ENCODE measurements at places on chromosomes 1 and 21.
A peak's percentile ranks its signal among the peaks of the same experiment; 100 is the strongest.

- no peak for DNase-seq
These were observed 20.0 kb downstream of the OR10J1 start for GRCh38 chr1:159459551-159459950.

DNA sequence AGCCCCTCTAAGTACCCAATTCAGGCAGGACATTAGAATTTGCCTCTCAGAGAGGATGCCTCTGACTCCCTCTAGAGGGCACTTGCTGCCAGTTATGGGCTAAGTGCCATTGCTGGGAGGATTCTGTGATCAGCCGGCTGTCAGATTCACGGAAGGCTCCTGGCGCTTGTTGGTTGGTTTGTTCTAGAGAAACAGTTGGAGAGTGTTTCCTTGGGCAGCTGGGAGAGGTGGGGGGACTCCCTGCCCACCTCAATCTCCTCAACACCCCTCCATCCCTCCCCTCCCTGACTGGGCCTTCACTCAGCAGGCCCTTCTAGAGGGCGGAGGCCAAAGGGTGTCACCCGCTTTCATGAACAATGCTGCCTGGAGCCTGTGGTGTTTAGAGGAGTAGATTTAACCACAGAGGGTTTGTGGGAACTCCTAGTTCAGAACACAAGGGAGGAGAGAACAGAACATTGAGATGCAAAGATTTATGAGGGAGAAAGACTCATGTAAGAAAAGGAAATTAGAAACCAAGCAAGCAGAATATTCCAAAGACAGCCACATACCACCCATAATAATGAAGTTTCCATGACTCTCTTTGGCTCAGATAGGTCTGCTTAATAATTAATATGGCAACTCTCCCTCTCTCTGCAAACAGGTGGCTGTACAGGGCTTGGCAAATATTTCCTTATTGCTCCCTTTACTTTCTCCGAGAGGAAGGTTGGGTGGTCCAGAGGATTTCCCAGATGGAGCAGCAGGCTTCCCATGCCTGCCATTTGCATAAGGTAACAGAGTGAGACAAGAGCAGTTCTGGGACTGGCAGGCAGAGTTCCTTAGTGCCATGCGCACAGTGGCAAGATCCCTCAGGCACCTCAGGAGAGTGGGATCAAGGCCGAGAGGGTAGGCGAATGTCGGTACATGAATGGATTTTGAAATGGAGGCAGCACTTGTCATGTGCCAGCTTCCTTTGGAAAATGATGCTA, 30.0 kb upstream of the ACP6 start:
- DNase-seq: peak; percentile 45

DNA sequence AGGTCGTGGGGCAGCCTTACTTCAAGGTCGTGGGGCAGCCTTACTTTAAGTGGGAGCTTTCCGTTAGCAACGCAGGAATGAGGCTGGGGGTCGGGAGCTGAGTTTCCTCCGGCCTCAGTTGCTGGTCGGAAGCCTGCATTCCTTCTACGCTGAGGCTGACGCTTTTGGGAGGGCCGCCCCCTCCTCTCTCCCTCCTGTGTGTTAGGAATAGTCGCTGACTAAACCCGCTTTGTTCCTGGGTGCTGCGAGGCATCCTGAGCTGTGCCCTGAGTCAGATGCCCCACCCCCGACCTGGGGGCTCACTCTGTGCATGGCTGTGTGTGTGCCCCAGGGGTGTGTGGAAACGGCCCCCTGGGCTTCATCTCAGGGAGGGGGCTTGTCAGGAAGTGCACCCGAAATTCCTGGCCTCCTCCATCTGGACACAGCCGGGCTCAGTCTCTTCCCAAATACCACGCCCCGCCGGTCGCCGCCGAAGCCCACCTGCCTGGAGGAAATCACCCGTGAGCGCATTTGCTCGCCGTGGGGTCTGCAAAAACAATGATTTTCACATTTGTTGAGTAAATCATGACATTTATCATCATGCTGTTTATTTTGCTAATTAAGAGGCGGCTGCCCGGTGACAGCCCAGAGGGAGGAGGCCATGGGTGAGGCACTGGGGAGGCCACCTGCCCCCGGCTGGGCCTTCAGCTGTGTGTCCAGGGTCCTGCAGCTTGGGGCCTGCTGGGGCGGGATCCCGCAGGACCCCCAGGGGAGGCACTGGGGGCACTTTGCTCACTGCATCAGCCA, 121.4 kb downstream of the PRDM16 start:
- DNase-seq: no peak

DNA sequence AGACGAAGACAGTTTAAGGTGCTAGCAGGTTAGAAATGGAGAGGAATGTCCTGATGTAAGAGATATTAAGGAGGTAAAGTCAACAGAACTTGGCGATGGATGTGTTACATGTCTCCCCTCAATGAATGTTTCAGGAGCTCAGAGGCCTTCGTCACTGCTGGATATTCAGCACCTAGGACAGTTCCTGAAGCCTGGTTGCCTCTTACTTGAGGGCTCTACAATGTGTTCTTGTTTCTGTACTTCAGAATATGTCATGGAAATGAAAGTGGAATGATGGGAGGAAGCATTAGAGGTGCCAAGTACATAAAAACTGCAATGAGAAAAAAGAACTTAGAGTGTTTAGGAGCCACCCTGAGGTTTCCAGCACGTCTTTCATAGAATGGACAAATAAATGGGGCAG, 17.7 kb downstream of the TNR start:
- no peak for DNase-seq

GRCh38 chr1:228091084-228091483, 8.6 kb downstream of the ARF1 start:
- DNase-seq: no peak

DNA sequence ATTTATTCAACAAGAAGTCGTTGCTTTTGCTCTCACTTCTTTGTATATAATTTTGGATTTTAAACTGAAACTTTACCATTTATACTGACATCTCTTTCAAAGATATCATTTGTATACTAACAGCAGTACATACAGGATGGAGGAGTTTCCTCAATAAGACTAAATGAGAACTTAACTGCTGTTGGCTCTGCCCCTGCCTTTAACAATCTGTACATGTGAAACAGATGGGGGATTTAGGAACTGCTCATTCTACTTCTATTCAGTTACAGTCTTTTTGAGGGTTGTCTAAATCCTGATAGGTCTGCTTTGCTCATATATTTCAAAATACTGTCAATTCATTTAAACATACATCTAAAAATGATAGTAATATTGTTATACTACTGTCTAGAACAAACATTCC, 663.2 kb downstream of the ADGRL2 start:
- no peak for DNase-seq

- DNase-seq: no peak
These were observed 15.4 kb upstream of the PTTG1IP start for GRCh38 chr21:44888581-44889550.

DNA sequence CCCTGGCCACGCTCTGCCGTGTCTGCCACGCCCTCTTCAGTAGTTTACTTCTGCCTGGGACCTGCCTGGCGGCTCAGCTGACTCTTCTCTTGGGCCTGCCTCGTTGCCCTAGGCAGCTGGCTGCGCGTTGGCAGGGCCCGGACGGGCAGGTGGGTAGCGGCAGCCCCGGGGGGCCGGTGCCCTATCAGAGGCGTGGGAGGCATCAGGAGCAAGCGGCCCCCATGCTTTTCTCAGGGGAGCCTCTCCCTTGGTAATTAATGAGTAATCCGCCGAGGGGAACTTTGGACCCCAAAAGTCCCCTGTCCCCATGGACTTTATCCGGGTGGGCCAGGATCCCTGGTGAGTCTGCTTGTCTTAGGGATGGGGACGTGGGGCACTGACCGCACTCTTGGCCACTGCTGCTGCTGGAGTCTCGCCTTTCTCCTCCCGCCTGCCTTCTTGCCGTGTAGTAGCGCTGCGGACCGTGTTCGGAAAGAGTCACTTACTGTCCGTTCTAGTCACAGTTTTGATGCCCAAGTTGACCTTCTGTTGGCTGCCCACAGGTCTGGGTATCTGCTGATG, 22.7 kb downstream of the SKI start:
- no peak for DNase-seq

- DNase-seq: no peak
These were observed 2.8 kb upstream of the MTF2 start for GRCh38 chr1:93076268-93076667.

DNA sequence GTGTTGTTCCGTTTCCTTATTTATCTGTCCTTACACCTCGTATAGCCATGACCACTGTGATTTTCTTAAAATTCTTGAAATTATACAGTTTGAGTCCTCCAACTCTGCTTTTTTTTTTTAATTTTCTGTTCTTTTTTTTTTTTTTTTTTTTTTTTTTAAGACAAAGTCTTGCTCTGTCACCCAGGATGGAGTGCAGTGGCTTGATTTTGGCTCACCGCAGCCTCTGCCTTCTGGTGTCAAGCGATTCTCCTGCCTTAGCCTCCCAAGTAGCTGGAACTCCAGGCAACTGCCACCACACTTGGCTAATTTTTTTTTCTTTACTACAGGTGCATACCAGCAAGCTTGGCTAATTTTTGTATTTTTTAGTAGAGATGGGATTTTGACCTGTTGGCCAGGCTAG, 48.9 kb downstream of the DIP2A start:
- DNase-seq: no peak

- no peak for DNase-seq
These were observed 15.8 kb downstream of the BEND5 start for GRCh38 chr1:48760857-48761256.

DNA sequence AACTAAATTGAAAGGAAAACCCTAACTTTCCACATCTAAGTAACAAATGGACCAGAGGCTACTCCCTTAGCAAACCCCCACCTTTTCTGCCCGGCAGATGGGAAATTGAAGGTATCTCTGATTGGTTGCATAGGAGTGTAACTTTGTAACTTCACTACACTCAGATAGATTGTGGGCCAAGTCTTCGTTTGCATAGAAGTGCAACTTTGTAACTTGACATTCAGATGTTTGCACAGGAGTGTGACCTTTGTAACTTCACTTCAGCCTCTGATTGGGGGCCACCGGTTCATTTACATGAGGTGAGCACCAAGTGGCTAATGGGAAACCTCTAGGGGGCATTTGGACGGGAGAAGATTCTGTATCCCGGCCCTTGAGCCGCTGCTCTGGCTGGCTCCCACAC, 59.4 kb downstream of the C1orf94 start:
- no peak for DNase-seq

DNA sequence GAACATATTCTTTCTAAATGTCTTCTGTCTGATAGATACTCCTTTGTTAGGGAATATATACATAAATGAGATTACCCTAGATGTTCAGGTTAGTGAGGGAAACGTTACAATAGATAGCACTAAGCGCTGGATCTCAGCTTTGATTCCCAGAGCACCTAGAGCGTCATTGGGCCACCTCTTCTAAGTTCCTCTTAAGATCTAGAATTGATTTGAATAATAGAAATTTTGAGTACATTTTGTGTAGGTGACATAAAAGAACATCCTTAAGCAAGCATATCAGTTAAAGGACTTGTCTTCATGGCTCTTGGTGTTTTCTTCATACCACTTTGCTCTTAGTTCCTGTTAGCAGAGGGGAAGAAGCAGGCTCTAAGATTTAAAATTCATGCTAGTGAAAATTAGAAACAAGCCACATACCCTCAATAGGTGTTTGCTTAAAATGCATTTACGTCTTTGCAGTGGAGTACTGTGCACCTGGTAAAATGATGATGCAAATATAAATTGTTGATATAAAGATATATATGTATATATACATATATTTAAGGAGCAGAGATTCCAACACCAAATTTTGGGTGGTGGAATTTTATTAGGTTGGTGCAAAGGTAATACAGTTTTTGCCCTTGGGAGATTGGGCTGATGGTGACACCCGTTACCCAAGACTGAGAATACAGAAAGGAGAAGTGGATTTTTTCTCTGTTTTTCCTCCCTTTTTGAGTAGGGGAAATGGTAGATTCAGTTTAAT, 47.1 kb downstream of the DYRK1A start:
- no peak for DNase-seq

GRCh38 chr1:62875676-62876075, 91.7 kb downstream of the ATG4C start:
- DNase-seq: no peak

- DNase-seq: peak; percentile 90
These were observed 231.9 kb upstream of the JUN start for GRCh38 chr1:59015708-59016107.

GRCh38 chr21:44572959-44573583, 458 bp upstream of the KRTAP10-4 start:
- DNase-seq: no peak

- no peak for DNase-seq
These were observed 433.8 kb downstream of the PLPP3 start for GRCh38 chr1:56145581-56145980.

- DNase-seq: no peak
These were observed 72.9 kb upstream of the LBR start for GRCh38 chr1:225500624-225501192.

All from HCEC 1CT (cell line).